ENCODE measurements at places on chromosomes 11 and 22. TPM values are rescaled to one million over a fixed set of nuclear protein-coding genes. Genes with fewer than 3 reads are reported as not detected.
A peak's percentile ranks its signal among the peaks of the same experiment; 100 is the strongest.

Gene ABCG4
- total RNA-seq = not detected

Gene GPR152
- total RNA-seq = not detected

Gene PGA5
- total RNA-seq = not detected

Gene GAS2L1
- 16.9 TPM for total RNA-seq

GRCh38 chr22:33219648-33220384 lies 161.6 kb upstream of the SYN3 start:
- no peaks in the 10 kb centered on the region for H3K4me1 ChIP-seq
- no peak overlapping the region for H3K27ac ChIP-seq
- no peaks in the 10 kb centered on the region for H3K36me3 ChIP-seq
- peaks cover 61% of the 10 kb centered on the region for H3K27me3 ChIP-seq
- H3K4me3 ChIP-seq = no peak overlapping the region

- no peaks in the 10 kb centered on the region for H3K27me3 ChIP-seq
- H3K27ac ChIP-seq = no peak overlapping the region
- peaks cover 42% of the 10 kb centered on the region for H3K4me1 ChIP-seq
- no peak overlapping the region for H3K4me3 ChIP-seq
Measured at GRCh38 chr11:60184824-60185511, 2.1 kb upstream of the MS4A6A start.

DNA sequence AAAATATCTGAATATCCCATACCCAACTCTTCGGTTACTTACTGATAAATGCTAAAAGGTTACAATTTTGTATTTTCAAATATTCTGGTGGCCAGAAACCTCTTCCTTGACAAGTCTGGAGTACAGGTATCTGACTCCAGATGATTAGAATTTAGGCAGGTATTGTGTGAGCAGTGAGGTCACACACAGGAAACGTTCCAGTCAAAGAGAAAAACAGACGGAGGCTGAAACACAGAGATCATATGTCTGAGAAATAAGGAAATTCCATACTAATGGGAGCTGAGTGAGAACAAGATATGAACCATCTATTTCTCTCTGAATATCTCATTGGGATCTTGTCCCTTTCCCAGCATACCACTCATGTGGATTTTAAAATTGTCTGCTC lies 89.4 kb upstream of the IGLL5 start:
- no peaks in the 10 kb centered on the region for H3K4me1 ChIP-seq
- peaks cover 79% of the 10 kb centered on the region for H3K27me3 ChIP-seq
- no peak overlapping the region for H3K4me3 ChIP-seq
- no peak overlapping the region for H3K27ac ChIP-seq

DNA sequence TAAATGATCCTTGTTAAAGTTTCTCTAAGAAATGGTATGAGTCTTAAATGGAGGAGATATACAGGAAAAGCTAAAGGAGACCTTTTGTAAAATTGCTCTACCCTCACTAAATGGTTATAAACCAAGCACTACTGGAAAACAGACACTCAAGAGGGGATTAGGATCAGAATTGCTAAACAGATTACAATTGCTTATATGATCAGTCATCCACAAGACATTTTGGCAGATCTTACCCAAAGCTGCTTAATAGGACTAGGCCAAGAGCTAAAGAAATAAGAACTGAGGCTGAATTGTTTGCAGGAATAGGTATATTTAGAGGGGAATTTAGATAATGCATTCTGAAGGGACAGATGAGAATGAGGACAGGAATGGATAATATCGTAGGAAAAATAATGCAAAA lies 9.5 kb downstream of the HARBI1 start:
- H3K27me3 ChIP-seq = no peaks in the 10 kb centered on the region
- no peaks in the 10 kb centered on the region for H3K36me3 ChIP-seq

- no peak overlapping the region for H3K27ac ChIP-seq
- H3K4me1 ChIP-seq = peaks cover 16% of the 10 kb centered on the region
- H3K4me3 ChIP-seq = no peak overlapping the region
- peaks cover 44% of the 10 kb centered on the region for H3K36me3 ChIP-seq
- no peaks in the 10 kb centered on the region for H3K27me3 ChIP-seq
- no peak for DNase-seq
Measured at GRCh38 chr11:45806937-45807791, 2.2 kb downstream of the SLC35C1 start.

- H3K4me3 ChIP-seq = no peak overlapping the region
- peaks cover 61% of the 10 kb centered on the region for H3K36me3 ChIP-seq
- no peak for DNase-seq
- H3K4me1 ChIP-seq = peaks cover 10% of the 10 kb centered on the region
- no peaks in the 10 kb centered on the region for H3K27me3 ChIP-seq
- no peak overlapping the region for H3K27ac ChIP-seq
Measured at GRCh38 chr11:118899706-118900360, 16.1 kb downstream of the CXCR5 start.

DNA sequence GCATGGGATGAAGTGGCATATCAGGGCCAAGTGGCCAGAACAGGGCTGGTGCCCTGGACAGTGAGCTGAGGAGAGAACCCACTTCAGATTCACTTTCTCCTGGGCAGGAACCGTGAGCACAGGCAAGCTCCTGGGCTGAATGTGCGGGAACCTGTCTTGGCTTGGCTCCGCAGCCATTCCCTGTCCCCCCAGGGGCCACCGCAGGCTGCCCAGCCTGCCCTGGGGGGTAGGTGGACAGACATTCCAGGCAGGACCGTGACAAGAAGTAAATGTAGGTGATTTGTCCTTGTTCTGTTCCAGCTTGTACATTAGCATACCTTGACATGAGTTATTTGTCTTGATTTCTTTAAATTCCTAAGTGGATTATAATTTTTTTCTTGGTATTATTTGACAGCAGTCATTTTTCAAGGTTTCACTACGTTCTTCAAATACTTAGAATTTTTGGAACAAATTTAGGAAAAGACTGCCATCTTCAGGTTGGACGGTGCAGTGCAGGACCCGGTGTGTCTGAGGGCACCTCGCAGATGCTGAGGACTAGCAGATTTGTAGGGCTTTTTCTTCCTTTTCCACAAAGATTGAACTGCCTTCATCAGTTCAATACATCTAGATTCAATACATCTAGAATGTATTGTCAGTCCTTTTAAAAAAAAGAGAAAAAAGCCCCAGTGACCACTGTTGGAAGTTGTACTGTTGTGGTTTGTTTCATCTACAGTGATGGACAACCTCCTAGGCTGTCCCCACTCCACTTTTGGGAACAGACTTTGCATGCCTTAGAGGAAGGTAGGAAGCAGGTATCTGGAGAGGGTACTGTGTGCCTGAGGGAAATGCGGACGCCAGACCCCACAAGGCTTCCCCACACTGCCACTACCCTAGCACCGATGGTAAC lies 115.1 kb upstream of the RASSF10 start:
- no peak overlapping the region for H3K4me3 ChIP-seq
- no peaks in the 10 kb centered on the region for H3K27me3 ChIP-seq
- H3K27ac ChIP-seq = no peak overlapping the region

DNA sequence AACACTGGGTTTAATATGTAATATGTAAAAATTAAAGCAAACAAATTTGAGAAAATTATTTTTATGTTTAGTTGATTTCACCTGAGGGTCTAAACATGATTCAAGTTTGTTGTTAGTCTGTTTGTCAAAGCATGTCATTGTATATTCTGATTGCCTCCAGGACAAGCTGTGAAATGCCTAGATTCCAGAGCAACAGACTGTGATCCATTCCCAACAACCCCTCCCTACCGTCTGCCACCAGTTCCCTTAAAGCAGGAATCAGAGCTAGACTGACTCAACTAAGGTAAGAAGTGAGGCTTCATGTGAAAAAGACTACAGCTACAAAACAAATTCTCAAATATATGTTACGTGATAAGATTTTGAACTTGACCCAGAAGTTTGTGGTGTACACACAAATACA lies 304.2 kb downstream of the RAB38 start:
- no peaks in the 10 kb centered on the region for H3K27me3 ChIP-seq
- no peaks in the 10 kb centered on the region for H3K36me3 ChIP-seq
- no peak overlapping the region for H3K27ac ChIP-seq
- no peaks in the 10 kb centered on the region for H3K4me1 ChIP-seq
- no peak overlapping the region for H3K4me3 ChIP-seq

DNA sequence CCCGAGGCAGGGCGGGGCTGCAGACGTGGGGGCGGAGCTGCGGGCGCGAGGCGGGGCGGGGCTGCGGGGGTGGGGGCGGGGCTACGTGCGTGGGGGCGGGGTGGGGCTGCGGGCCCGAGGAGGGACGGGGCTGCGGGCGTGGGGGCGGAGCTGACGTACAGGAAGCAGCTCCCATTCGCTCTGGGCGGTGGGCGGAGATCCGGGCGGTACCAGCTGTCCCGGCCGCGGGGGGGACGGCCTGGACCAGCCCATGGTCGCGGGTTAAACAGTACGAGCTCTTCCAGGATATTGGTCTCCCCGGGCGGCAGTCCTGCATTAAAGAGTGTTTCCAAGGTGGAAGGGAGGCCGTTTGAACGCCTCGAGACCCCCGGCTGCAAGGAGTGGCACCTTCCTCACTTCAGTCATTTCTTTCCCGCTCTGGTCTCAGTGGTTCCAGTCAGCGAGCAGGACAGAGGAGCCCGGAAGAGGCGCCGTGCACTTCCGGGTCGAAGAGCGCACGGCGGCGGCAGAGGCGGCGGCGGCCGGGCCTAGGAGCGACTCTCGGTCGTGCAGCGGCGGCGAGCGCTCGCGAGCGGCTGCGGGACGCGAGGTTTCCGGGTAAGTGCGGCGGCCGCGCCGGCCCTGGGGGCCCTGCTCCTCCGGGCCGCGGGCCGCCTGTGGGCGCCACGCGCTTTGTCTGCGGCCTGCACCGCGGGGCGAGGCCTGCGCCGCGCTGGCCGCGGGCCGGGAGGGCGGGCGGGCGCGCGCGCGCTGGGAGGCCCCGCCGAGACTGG lies at the start of gene PHRF1:
Gene PHRF1, plus strand, starts transcription at position 475 of the 773 bp plus-strand sequence. CDS start 5,043 bp downstream, outside the sequence.
- peaks cover 38% of the 10 kb centered on the region for H3K36me3 ChIP-seq
- peak within 1 kb of the TSS; percentile 98 for H3K27ac ChIP-seq

GRCh38 chr22:44972363-44973083 lies 37.3 kb downstream of the PHF21B start:
- no peak overlapping the region for H3K27ac ChIP-seq
- H3K36me3 ChIP-seq = no peaks in the 10 kb centered on the region
- no peak overlapping the region for H3K4me3 ChIP-seq
- no peak for DNase-seq

DNA sequence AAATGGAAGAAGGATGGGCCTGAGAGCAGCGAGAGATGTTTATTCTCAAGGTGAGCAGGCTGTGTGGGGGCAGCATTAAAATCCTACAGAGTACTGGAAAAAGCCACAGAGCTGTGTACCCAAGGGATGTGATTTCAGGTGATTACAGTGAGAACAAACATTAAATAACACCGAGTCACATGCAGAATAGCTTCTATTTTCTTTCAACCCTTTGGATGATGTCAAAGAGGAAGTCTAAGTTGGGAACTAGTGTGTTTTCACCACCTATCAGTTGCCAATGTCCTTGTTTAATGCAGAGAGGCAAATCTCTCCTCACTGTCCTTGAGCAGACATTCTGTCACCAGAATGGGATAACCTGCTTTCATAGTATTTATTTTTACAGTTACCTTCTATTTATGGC lies 379.6 kb upstream of the NARS2 start:
- H3K36me3 ChIP-seq = no peaks in the 10 kb centered on the region
- H3K4me1 ChIP-seq = no peaks in the 10 kb centered on the region
- no peaks in the 10 kb centered on the region for H3K27me3 ChIP-seq
- DNase-seq = no peak
- no peak overlapping the region for H3K4me3 ChIP-seq

GRCh38 chr11:108561535-108561991 lies 32.0 kb downstream of the EXPH5 start:
- DNase-seq = no peak
- H3K27me3 ChIP-seq = no peaks in the 10 kb centered on the region
- no peak overlapping the region for H3K27ac ChIP-seq
- no peak overlapping the region for H3K4me3 ChIP-seq
- H3K4me1 ChIP-seq = no peaks in the 10 kb centered on the region

DNA sequence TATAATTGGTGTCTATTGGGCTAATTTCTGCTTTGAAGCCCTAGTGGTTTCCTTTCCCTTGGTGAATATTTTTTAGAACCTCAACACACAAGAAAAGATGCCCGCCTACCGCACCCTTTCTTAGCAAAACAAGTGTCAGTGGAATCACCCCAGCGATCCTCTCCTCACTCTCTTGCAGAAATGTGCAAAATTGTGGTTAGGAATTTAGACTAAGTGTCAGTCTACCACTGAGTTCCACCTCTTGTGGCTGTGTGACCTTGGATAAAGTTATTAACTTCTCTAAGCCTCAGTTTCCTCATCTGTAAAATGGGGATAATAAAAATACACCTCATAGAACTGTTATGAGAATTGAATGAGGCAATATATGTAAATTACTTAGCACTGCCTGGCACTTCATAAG lies 5.3 kb upstream of the JAML start:
- no peaks in the 10 kb centered on the region for H3K36me3 ChIP-seq
- no peak overlapping the region for H3K4me3 ChIP-seq
- no peak overlapping the region for H3K27ac ChIP-seq
- no peak for DNase-seq
- H3K27me3 ChIP-seq = no peaks in the 10 kb centered on the region
- H3K4me1 ChIP-seq = no peaks in the 10 kb centered on the region

- H3K4me1 ChIP-seq = peaks cover 3% of the 10 kb centered on the region
- peaks cover 8% of the 10 kb centered on the region for H3K27me3 ChIP-seq
- no peak overlapping the region for H3K27ac ChIP-seq
- no peaks in the 10 kb centered on the region for H3K36me3 ChIP-seq
Measured at GRCh38 chr11:73257342-73258103, 14.6 kb upstream of the P2RY6 start.

GRCh38 chr11:110738641-110739040 lies 26.4 kb upstream of the ARHGAP20 start:
- peaks cover 4% of the 10 kb centered on the region for H3K36me3 ChIP-seq
- H3K27ac ChIP-seq = no peak overlapping the region
- H3K4me3 ChIP-seq = no peak overlapping the region
- DNase-seq = no peak
- no peaks in the 10 kb centered on the region for H3K4me1 ChIP-seq

GRCh38 chr22:40040927-40041326 lies 46.2 kb downstream of the FAM83F start:
- H3K27me3 ChIP-seq = peaks cover 16% of the 10 kb centered on the region
- H3K4me1 ChIP-seq = peaks cover 3% of the 10 kb centered on the region
- H3K4me3 ChIP-seq = no peak overlapping the region
- no peak overlapping the region for H3K27ac ChIP-seq
- peaks cover 18% of the 10 kb centered on the region for H3K36me3 ChIP-seq

GRCh38 chr11:74157169-74157568 lies 13.6 kb downstream of the C2CD3 start:
- no peak overlapping the region for H3K27ac ChIP-seq
- no peaks in the 10 kb centered on the region for H3K36me3 ChIP-seq
- DNase-seq = no peak
- H3K4me1 ChIP-seq = no peaks in the 10 kb centered on the region

DNA sequence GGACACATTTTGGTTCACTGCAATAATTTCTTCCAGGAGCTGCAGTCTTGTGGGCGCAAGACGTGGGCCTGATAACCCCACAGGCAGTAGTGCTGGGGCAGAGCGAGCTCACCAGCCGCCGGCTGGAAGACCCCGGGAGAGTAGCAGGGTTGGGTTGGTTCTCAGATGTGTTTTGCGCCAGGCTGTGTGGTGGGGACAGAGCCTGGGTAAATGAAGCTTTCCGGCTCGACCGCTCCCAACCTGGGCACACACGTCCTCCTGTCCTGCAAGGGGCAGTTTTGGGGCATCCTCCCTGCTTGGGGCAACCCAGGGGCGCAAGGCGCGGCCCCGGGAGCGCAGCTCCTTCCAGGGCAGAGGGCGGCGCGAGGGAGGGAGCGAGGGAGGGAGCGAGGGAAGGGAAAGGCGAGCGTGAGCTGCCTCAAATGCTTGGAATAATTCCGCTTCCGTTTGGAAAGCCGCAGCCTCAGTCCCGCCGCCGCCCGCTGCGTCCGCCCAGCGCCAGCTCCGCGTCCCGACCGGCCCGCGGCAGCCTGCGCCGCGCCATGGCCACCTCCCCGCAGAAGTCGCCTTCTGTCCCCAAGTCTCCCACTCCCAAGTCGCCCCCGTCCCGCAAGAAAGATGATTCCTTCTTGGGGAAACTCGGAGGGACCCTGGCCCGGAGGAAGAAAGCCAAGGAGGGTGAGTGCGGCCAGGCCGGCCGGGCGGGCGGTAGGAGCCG lies at the start of gene PARVA:
Gene PARVA, plus strand, starts transcription at position 466 of the 718 bp plus-strand sequence. Its CDS starts 77 bp downstream, at position 543.
- peaks cover 22% of the 10 kb centered on the region for H3K36me3 ChIP-seq
- peak; percentile 65 for DNase-seq
- peak within 1 kb of the TSS; percentile 96 for H3K27ac ChIP-seq
- no peaks in the 10 kb centered on the region for H3K27me3 ChIP-seq
- H3K4me1 ChIP-seq = peaks cover 11% of the 10 kb centered on the region
- peak within 1 kb of the TSS; percentile 89 for H3K4me3 ChIP-seq
